Cerebellar nuclear complex (tissue), 1 donor: ENCODE measurements at places on chromosomes 2 and 18.
A peak's percentile ranks its signal among the peaks of the same experiment; 100 is the strongest.

- no peak for DNase-seq
These were observed 409.3 kb upstream of the KCNH7 start for GRCh38 chr2:163247847-163248220.

- DNase-seq = peak; percentile 65
These were observed 108.4 kb downstream of the POLR1A start for GRCh38 chr2:85997017-85997970.

DNA sequence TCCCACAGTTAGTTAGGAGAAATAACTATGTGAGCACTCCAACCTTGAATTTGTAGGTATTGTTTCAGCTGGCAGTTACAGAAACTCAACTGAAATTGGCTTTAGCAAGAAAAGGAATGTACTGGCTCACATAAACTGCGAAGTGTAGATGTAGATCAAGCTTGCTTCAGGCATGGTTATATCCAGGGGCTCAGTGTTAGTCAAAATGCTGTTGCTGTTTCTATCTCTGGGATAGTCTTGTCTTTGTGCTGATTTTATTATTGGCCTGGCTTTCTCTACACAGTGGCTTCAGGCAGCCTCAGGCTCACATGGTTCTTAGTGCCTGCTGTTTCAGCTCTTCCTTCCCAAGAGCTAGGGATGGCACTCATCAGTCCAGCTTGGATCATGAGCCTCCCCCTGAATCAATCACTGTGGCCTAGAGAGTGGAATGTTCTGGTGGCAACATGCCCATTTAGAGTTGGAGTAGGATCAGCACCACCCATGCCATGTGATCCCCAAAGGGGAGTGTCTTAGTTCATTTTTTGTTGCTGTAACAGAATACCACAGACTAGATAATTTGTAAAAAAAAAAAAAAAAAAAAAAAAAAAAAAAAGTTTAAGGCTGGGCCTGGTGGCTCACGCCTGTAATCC is 69.1 kb upstream of the FOXI3 start:
- no peak for DNase-seq

GRCh38 chr2:130852521-130853115 is 15.9 kb downstream of the ARHGEF4 start:
- DNase-seq = no peak

- no peak for DNase-seq
These were observed 280.7 kb upstream of the HNRNPA3 start for GRCh38 chr2:176931588-176932563.

DNA sequence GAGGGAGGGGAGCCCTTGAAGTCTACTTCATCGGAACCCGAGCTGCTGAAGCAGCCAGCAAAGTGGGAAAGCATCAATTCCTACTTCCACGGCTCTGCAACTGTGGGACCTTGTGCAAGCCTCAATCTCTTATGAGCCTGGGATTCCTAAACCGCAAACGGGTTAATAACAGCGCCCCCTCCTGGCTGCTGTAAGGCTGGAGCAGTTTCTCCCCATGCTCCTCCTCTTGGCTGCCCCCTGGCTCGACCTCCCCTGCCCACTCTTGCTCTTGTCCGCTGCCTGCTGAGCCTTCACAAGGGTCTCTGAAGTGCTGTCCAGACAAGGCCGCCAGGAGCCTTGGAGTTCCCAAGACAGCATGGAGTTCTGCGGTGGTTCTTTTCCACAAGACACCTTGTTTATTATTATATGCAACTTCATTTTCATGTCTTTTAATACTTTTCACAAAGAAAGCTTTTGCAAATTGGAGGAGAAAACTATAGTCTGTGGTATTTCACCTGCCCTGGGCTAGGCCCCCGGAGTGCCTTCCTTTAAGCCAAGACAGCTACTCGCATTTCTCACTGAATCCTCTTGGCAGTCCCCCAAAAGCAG is 157.2 kb downstream of the DDX1 start:
- DNase-seq = no peak

DNA sequence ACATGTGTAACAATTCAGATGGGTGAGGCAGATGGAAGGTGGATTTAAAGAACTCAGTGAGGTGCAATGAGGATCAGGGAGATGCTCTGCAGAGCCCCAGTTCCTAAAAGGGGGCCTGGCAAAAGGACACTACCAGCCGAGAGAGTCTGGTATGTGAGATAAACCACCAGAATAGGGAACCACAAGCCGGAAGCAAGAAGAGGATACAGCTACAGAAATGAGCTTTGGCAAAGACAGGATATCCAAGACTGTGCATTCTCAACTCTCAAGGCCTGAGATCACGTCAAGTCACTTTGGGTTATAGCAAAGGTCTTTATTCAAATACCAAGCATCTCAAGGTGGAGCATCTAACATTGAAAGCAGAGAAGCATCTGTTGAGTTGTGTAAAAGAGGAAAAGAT is 293.5 kb downstream of the ARHGAP15 start:
- DNase-seq = no peak

DNA sequence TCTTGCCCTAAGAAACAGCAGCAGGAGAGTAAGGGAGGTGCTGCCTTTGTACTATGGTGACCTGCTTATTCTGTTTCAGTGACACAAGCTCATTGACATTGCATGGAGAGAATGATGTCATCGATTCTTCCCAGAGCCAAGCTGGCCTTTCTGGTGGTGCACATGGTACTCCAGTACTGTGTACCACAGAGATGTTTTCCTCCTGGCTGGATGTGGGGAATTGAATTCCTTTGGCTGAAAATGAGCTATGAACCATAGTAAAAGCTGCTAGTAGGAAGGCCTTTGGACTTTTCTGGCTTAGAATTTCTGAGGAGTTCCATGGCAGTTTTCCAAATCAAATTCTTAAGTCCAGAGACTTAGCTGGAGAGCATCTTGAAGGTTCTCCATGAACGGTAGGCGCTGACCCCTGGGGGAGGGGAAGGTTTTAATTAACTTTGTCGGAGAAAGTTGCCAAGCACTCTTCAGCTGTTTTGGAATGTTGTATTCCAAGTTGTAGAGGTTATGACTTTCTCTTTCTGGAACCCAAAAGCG is 17.1 kb upstream of the B3GNT2 start:
- no peak for DNase-seq

DNA sequence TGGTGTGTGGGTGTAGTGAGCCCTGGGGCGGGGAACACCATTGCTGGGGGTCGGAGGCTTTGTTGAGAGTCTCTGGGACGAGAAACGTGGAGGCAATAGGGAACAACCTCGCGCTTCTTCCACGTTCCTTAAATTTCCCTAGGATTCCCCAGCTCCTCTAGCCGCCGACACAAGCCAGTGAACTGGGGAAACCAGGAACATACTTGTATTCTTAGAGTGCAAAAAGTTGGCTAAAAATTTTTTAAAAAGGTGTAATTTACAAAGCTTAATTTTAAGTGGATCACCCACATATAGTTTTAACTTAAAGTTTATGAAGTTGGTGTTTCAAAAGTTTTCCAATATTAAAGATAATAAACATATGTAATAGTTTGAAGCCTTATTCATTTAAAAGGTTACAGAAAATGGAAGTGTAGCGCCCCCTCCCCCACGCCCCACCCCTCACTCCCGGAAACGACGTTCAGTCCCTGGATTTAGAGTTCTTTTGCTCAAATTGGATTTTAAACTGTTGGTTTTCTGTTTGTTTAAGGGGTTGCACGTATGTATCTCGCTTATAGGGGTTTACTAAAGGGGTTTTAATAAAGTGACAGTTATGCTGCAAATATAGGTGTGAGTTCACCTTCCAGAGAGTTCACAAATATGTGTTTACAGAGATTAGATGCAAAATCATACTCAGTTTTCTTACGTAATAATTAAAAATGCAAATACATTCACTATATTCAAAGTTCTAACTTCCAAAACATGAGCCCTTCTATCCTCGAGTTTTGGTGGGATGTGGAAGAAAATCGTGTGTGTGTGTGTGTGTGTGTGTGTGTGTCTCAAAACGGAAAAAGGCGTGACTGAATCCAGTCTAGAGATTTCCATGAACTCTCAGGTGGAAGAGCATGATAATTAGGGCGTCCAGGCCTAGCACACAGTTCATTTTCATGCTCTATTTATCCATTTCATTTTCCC is 872 bp downstream of the DSG2 start:
- no peak for DNase-seq

DNA sequence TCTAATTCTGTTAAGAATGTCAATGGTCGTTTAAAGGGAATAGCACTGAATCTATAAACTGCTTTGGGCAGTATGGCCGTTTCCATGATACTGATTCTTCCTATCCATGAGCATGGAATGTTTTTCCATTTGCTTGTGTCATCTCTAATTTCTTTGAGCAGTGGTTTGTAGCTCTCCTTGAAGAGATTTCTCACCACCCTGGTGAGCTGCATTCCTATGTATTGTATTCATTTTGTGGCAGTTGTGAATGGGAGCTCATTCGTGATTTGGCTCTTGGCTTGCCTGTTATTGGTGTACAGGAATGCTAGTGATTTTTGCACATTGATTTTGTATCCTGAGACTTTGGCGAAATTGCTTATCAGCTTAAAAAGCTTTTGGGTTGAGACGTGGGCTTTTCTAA is 38.3 kb upstream of the WDR75 start:
- DNase-seq = no peak

DNA sequence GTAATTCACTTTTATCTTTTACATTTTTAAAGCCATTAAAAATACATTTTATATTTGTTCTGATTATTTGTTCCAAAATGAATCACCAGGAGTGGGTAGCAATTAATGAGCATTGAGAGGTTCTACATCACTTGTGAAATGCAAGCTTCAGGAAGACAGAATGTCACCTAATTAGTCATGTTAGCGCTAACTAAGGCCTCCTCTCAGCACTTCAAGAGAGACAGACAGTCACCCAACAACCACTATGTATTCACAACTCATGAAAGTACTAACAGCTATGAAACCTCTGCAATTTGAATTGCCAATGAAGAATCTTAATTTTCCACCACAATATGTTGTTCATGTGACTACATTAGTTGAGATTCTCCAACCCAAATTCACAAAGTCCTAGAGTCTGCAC is 611.0 kb downstream of the KCNJ3 start:
- DNase-seq = no peak

DNA sequence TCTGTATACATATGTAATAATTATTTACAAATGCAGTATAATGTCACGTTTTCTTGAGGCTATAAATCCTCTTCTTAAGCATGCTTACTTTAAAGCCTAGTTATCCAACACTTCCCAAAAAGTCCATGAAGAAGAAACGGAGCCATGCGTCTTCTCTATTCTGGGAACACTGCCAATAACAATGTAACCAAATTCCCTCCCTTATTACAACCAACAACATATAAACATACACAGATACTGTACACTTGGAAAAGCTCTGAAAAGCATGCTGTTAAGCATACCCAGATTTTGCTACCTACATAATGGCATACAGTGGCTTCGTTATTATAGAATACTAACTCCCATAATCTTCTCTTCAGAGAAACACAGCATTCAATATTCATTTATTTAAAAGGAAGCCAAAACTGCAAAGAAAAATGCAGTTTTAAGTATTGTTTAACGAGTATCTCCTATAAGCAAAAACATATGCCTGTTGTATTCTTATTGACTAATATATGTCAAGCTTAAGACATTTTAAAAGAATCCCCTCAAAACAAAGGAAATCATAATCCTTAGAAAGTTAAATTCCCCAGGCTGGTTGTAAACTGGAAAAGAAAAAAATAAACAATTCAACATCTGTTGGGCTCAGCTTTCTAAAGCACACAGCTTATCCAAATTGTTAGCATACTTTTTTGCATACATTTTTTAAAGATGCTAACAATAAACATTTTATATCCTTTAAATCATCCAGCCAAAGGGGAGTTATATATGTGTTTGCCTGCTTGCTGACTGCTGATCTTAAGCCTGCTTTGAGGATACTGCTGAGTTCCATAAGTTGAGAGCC is 83.4 kb downstream of the SLC25A12 start:
- no peak for DNase-seq

- no peak for DNase-seq
These were observed 316.4 kb downstream of the MYCN start for GRCh38 chr2:16256601-16257321.

- no peak for DNase-seq
These were observed 256.7 kb downstream of the HAUS1 start for GRCh38 chr18:46360866-46361265.

- no peak for DNase-seq
These were observed 8.5 kb downstream of the EIF2AK2 start for GRCh38 chr2:37148325-37148724.

GRCh38 chr2:20167356-20167755 is 57.6 kb downstream of the SDC1 start:
- DNase-seq = no peak

- DNase-seq = no peak
These were observed 38.1 kb upstream of the DAPL1 start for GRCh38 chr2:158756976-158757375.

- DNase-seq = no peak
These were observed 109.2 kb downstream of the MREG start for GRCh38 chr2:215904101-215904500.

DNA sequence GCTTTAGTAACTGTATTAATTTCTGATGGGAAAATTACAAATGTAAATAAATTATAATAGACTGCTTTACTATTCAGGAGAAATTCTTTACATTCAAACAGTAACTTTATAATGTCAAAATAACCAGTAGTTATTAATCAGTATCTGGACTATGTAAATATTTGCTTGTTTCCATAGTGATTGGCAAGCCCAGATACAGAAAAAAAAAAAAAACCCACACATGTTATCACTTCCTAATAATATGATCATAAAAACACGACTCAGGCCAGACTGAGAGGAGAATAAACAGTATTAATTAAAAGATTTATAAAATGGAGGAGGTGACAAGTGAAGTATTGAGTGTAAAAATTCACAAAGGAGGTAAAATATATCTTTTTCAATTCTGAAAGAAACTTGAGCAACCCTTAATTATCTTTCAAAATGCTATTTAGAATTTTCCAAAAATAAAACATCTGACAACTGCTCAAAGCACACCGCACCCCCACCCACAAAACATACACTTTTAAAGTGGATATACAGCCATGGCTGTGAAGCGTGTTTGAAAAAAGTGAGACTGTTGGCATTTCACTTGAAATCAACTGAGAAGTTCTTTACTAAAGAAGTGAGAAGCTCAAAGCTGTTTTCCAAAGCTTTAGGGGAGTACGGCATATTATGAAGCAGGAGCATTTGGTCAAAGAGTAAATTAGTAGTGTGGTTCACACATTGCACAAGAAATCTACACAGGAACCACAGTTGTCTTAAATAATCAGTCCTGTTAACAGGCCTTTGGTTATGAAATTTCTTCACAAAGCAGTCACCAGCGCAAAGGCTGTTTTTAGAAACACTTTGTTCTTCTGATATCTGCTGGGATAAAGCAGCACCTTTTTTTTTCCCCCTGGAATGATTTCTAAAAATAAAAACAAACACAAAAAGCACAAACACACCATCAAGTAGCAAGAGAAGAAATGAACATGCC is 475.8 kb downstream of the TXNL1 start:
- DNase-seq = no peak

GRCh38 chr2:15764683-15765011 is 173.0 kb downstream of the DDX1 start:
- DNase-seq = no peak

DNA sequence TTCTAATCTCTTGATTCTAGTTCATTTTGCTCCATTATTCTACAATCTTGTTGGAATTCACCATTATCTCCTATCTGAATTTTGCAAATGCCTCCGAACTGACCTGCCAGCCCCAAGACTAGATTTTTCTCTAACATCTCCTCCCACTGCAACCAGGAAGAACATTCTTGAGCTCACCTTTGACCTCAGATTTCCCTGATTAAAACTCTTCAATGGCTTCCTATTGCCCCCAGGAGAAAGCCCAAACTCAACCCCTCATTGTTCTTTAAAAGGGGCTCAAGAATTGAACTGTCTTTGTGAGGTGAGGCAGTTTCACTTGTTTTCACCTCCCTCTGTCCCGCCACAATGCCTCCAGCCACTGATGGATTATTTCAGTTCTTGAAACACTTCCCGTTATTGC is 784.6 kb upstream of the ZEB2 start:
- DNase-seq = no peak
